SJSA1 (cell line): ENCODE measurements at places on chromosomes 6 and 20. TPM values are rescaled to one million over a fixed set of nuclear protein-coding genes. Genes with fewer than 3 reads are reported as not detected.

The UTRN gene
- 113 and 143 TPM in 2 replicates for total RNA-seq

The ZSCAN26 gene
- total RNA-seq = 11.7 and 17.4 TPM in 2 replicates

The FERMT1 gene
- total RNA-seq = 0.13 TPM in 1 of 2 replicates, not detected in the other

The BPIFA1 gene
- total RNA-seq = not detected in 2 replicates

The LYRM2 gene
- 20.2 and 38.8 TPM in 2 replicates for total RNA-seq

The THBD gene
- 4.2 and 4.7 TPM in 2 replicates for total RNA-seq

The SLC35D3 gene
- not detected in 2 replicates for total RNA-seq

The SOX18 gene
- 61.7 and 70.0 TPM in 2 replicates for total RNA-seq

The KCNQ2 gene
- total RNA-seq = not detected in 2 replicates

The C20orf141 gene
- total RNA-seq = not detected in 2 replicates

- DNase-seq = no peak
- no peaks in the 10 kb centered on the region for H3K36me3 ChIP-seq
- H3K4me1 ChIP-seq = no peaks in the 10 kb centered on the region
- H3K27ac ChIP-seq = no peak overlapping the region
Measured at GRCh38 chr6:128743974-128744765, 138.8 kb upstream of the LAMA2 start.

DNA sequence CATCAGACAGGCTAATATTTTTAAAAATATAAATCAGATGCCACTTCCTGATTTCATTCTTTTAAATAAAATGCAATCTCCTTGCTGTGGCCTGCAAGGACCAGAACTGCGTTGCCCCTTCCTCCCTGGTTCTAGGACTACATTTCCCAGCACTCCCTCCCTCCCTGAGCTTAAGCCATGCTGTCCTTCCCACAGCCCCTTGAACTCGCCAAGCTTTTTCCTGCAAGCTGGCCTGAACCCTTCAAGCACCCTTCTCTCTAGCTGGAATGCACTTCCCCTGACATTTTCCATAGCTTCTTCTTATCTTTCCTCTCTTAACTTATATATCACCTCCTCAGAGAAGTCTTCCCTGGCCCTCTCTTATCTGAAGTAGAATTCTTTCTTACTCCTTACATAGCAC, 6.1 kb upstream of the DOK5 start:
- H3K27ac ChIP-seq = no peak overlapping the region
- H3K27me3 ChIP-seq = peaks cover 10% of the 10 kb centered on the region
- H3K36me3 ChIP-seq = no peaks in the 10 kb centered on the region

GRCh38 chr6:112563368-112563767, 216.2 kb downstream of the RFPL4B start:
- H3K36me3 ChIP-seq = no peaks in the 10 kb centered on the region
- H3K4me1 ChIP-seq = peaks cover 27% of the 10 kb centered on the region
- peak overlapping the region; percentile 87 for H3K27ac ChIP-seq
- no peak overlapping the region for H3K4me3 ChIP-seq

GRCh38 chr20:17625246-17626051, 55.6 kb downstream of the DSTN start:
- no peak for DNase-seq
- H3K27ac ChIP-seq = no peak overlapping the region
- no peaks in the 10 kb centered on the region for H3K4me1 ChIP-seq
- no peak overlapping the region for H3K4me3 ChIP-seq
- H3K36me3 ChIP-seq = peaks cover 98% of the 10 kb centered on the region
- no peaks in the 10 kb centered on the region for H3K27me3 ChIP-seq

DNA sequence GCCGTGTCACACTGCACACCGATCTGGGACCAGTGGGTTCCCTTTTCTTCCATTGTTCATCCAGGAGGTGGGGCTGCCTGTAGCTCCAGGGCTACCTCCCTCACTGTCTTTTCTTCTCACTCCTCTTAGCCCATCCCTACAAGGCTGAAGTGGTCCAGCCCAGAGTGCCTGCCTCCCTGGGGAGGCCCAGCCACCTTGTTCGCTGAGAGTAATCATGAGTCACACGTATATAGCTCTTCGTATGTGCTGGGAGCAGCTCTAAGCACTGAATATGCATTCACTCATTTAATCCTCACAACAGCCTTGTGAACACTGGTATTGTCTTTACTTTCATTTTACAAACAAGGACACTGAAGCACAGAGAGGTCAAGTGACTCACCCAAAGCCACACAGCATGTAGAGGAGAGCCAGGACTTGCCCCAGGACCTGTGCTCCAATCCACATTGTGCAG, 14.7 kb upstream of the CCDC167 start:
- H3K4me3 ChIP-seq = no peak overlapping the region
- peak; percentile 71 for DNase-seq
- no peak overlapping the region for H3K27ac ChIP-seq
- H3K27me3 ChIP-seq = no peaks in the 10 kb centered on the region
- H3K4me1 ChIP-seq = peaks cover 34% of the 10 kb centered on the region
- no peaks in the 10 kb centered on the region for H3K36me3 ChIP-seq

DNA sequence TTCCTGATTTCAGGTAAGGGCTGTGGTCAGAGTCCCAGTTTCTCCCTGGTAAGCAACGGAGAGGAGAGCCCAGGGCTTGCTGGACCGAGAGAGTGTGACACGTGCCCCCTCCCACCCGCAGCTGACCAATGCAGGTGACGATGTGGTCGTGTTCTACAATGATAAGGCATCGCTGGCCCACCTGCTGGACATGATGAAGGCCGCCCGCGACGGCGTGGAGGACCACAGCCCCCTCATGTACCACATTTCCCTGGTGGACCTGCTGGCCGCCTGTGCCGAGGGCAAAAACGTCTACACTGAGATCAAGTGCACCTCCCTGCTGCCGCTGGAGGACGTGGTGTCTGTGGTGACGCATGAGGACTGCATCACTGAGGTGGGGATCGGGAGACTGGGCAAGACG, 31.7 kb downstream of the UQCC2 start:
- H3K27me3 ChIP-seq = no peaks in the 10 kb centered on the region

DNA sequence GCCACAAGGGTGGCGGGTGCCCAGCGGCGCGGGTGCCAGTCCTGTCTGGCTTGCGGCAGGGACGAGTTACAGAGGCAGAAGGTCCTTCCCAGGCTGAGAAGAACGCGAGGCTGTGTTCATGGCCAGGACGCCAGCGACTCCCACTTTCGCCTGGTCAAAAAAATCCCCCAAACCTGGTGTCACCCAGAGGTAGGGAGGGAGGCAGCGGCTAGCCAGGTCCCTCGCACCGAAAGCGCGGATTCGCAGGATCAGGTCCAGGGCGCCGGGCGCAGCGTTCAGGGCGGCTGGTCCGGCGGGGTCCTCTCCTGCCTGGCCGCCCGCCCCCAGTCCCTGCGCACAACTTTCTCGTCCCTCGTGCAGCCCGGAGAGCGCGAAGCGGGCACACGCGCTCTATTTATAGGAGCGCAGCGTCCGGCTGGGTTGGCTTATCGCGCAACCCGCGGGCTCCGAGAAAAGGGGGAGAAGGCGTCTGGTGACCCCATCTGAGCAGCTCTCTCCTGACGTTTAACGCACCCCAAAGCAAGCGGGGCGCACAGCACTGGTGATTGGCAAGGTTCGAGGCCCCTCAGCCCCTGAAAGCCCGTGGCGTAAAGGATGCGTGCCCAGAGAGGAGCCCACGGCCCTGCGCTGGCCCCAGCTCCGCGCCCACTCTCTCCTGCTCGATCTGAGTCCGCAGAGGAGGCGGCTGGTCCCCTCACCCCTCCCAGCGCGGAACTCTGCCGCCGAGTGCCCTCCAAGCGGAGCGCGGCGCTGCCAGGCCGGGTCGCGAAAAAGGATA, 519 bp downstream of the CBLN4 start:
- H3K27ac ChIP-seq = no peak overlapping the region
- no peak overlapping the region for H3K4me3 ChIP-seq
- H3K27me3 ChIP-seq = no peaks in the 10 kb centered on the region
- DNase-seq = no peak
- no peaks in the 10 kb centered on the region for H3K36me3 ChIP-seq

GRCh38 chr6:135202836-135203235, 21.7 kb downstream of the MYB start:
- H3K27ac ChIP-seq = no peak overlapping the region
- peaks cover 4% of the 10 kb centered on the region; the same call in 1 of the 2 replicates for H3K27me3 ChIP-seq
- DNase-seq = no peak
- H3K36me3 ChIP-seq = no peaks in the 10 kb centered on the region

GRCh38 chr6:3887150-3887700, 38.1 kb downstream of the FAM50B start:
- no peak overlapping the region for H3K27ac ChIP-seq
- H3K36me3 ChIP-seq = no peaks in the 10 kb centered on the region
- no peak overlapping the region for H3K4me3 ChIP-seq
- DNase-seq = no peak
- no peaks in the 10 kb centered on the region for H3K27me3 ChIP-seq
- H3K4me1 ChIP-seq = peaks cover 17% of the 10 kb centered on the region

GRCh38 chr20:13452470-13453124, 186.1 kb downstream of the TASP1 start:
- H3K36me3 ChIP-seq = peaks cover 4% of the 10 kb centered on the region; the same call in 1 of the 2 replicates
- no peaks in the 10 kb centered on the region for H3K27me3 ChIP-seq
- peaks cover 16% of the 10 kb centered on the region for H3K4me1 ChIP-seq
- no peak overlapping the region for H3K4me3 ChIP-seq
- no peak overlapping the region for H3K27ac ChIP-seq

DNA sequence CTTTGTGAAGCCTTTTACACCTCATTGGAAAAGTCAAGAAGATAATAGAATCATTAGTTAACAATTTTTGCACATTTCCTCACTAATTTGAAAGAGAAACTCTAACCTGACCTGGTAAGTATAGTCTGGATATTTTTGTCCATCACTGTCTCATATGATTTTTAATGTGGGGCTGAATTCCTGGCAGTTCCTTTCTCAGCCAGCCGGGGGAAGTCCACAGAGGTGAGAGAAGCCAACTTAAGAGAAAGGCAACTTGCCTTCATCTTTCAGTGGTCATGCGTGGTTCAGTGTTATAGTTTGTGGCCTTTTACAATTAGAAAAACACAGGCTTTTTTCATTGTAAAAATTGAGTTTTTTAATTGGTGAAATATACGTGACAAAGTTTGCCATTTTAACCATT, 80.6 kb downstream of the CDYL start:
- H3K4me3 ChIP-seq = no peak overlapping the region
- no peaks in the 10 kb centered on the region for H3K27me3 ChIP-seq
- H3K27ac ChIP-seq = no peak overlapping the region
- DNase-seq = no peak

DNA sequence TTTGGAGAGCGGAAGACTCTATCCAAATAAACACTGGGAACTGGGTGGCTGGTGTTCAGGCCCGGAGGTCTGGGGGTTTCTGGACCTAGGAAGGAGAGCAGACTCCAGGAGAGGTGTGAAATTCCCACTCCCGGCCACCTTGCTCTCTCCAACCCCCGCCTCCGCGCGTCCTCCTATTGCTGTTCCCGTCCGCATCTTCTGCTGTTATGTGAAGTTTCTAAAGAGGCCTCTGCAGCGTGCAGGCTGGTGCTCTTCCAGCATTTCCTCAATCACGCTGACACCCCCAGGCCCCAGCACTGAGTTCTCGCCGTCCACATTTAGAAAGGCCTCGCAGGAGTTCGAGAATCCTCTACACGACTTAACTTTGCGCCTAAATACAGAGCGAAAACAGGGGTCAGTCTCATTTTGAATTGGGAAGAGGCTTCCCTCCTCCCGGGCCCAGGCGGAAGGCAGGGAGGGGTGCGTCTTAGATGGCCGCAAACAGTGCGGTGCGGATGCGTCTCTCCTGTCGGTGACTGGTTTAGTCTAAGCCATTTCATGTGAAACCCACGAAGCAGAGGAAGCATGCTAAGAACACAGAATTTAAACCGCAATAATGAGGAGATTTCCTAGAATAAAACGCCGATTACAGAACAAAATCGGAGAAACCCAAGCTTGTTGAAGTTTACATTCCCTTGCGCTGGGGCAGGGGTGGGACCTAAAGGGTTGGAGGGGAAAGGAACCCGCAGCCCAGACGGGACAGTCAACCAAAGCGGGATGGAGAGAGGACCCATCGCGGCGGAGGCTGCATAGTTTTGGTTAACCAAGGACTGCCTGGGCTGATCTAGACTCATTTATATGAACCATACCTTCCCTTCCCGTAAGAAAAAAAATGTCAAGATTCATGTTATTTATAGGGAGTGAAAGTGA, 4.0 kb upstream of the FOXF2 start:
- peak; percentile 97 for DNase-seq
- H3K27me3 ChIP-seq = no peaks in the 10 kb centered on the region
- H3K27ac ChIP-seq = peak overlapping the region; percentile 89
- H3K36me3 ChIP-seq = peaks cover 37% of the 10 kb centered on the region

- H3K27me3 ChIP-seq = no peaks in the 10 kb centered on the region; the same call in none of the 2 replicates
- no peak overlapping the region for H3K27ac ChIP-seq
- H3K36me3 ChIP-seq = no peaks in the 10 kb centered on the region
- no peaks in the 10 kb centered on the region for H3K4me1 ChIP-seq
Measured at GRCh38 chr6:145263778-145264211, 471.5 kb downstream of the EPM2A start.

DNA sequence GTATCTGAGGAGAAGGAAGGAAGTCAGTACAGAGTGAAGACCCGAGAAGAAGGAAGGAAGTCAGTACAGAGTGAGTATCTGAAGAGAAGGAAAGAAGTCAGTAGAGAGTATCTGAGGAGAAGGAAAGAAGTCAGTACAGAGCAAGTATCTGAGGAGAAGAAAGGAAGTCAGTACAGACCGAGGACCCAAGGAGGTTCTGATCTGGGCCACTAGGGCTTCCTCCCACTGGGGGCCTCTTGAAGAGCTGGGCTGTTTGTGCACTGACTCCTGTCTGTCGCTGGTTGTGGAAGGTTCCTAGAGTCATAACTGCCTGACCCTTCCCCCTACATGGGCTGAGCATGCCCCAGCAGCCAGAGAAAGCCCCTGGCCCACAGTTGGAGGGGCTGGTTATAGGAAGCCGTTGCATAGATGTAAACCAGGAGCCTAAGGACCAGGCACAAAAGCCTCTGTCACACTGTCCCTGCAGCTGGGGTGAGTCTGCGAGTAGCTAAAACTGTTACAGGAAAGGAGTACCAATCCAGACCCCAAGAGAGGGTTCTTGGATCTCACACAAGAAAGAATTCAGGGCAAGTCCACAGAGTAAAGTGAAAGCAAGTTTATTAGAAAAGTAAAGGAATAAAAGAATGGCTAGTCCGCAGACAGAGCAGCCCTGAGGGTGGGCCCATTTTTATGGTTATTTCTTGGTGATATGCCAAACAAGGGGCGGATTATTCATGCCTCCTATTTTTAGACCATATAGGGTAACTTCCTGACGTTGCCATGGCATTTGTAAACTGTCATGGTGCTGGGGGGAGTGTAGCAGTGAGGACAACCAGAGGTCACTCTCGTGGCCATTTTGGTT, 395.9 kb downstream of the PREX1 start:
- no peak for DNase-seq
- H3K36me3 ChIP-seq = no peaks in the 10 kb centered on the region
- no peak overlapping the region for H3K4me3 ChIP-seq
- H3K4me1 ChIP-seq = no peaks in the 10 kb centered on the region
- H3K27ac ChIP-seq = no peak overlapping the region

GRCh38 chr6:21898107-21898796, 304.7 kb downstream of the SOX4 start:
- no peaks in the 10 kb centered on the region for H3K36me3 ChIP-seq
- peaks cover 14% of the 10 kb centered on the region for H3K4me1 ChIP-seq
- H3K27me3 ChIP-seq = no peaks in the 10 kb centered on the region
- H3K4me3 ChIP-seq = no peak overlapping the region
- no peak overlapping the region for H3K27ac ChIP-seq

DNA sequence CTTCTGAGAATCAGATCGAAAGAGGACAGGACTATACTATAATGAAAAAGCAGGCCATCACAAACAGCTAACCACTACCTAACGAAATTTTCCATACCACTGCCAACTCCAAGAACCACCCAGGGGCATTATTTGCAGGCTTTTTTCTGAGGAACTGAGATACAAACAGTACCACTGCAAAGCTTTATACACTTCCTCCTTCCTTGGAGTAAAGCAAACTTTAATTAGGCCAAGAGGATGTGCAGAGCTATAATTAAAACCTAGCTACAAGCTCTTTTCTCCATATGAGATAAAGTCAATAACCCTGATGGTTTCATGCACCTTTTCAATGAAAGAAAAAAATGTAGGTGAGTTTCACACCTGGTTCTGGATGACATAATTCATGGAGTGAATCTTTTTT, 68.5 kb downstream of the ELOVL5 start:
- no peak overlapping the region for H3K27ac ChIP-seq
- H3K36me3 ChIP-seq = peaks cover 56% of the 10 kb centered on the region
- H3K4me3 ChIP-seq = no peak overlapping the region
